ENCODE measurements at places on chromosomes 2 and 18.

GRCh38 chr2:9252002-9252357 lies 45.4 kb downstream of the ASAP2 start:
- DNase-seq: no peak

GRCh38 chr2:101831351-101831865 lies 133.9 kb downstream of the MAP4K4 start:
- DNase-seq: peak; percentile 93

DNA sequence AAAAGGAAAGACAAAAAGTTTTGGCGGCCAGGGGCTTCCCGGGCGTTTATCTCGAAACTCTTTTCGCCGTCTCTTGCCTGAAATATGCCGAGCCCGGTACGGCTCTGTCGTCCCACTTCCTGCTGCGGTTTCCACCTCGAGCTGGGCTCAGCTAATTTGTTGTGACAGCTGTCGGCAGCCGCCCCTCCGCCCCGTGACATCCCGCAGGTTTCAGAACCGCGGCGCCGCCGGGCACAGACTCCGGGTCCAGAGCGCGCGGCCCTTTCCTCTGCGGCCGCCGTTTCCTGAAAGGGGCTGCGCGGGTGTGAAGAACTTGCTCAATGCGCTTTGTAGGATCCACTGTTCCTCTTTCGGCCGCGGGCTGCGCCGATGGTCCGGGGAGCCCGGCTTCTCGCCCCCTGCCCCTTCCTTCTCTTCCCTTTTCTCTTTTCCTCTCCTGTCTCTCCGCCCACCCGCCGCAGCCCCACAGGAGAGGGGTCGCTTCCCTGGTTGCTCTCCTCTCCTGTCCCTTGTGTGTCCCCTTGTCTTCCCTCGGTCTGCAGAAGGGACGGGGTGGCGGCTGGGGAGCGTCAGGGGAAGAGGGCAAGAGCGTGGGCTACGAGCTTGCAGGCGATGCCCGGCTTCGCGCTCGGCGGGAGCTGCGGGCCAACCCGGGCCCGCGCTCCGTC lies 648 bp downstream of the ARID5A start:
- peak; percentile 72 for DNase-seq

DNA sequence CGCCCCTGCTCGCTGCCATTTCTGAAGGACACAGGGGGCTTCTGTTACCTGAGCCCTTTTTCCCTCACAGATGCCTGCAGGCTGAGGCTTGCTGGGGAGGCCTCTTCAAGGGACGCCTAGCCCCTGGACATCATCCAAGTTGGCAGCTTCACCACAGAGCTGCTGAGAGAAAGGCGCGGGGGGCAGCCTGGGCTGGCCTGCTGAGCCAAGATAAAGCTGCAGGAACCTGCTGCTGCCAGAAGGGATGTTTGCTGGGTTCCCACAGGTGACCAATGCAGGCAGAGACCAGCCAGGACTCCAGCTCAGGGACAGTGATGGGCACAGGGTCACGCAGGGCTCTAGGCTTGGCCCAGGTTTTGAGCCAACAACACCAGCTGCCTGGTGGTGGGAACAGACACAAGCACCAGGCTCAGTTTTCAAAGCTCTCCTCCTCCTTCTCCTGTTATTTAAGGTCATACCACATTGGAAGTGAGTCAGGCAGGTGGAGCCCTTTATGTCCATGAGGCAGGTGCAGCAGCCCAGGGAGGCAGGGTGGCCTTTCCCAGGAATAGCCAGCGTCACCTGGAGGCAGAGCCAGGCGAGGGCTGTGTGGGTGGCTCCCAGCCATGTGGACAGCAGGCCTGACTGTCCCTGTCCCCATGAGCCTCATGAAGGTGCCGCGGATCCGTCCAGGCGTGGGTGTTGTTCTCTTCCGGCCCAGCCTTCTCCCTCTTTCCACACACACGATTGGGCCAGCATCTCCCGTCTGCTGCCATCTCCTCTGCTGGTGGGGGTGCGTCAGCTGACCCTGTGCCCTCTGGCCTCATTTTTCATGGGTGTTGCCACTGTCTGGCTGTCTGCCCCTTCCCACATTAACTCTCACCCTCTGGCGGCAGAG lies 515.5 kb upstream of the MYT1L start:
- DNase-seq: no peak

- DNase-seq: no peak
Observed at GRCh38 chr2:98498703-98499440, 54.2 kb downstream of the INPP4A start.

- DNase-seq: no peak
Observed at GRCh38 chr18:33603454-33603853, 25.4 kb downstream of the ASXL3 start.

DNA sequence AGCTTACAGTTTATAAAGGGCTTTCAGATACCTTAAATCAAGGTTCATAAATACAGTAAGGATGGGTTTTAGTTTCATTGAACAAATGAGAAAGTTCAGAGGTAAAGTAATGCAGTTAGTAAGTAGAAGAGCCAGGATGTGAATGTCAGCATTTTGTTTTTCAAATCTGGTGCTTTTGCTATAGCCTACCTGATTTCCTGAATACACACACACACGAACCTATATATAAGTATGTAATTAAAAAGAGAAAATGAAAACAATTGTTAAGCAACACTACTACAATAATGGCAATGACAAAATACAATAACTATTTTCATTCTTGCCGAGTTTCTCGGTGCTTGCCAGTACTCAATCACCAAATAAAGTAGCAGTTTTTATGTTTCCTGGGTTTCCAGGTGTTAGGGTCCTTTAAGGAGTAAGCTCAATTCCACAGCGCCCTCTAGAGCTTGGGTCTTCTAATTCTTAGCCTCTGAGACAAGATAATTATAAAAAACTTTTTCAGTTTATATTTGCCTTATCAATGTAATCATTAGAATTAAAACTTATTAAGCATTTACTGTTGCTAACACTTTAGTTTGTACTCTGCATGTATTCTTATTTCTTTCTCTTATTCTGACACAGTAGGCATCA lies 512.9 kb upstream of the ACVR2A start:
- no peak for DNase-seq

DNA sequence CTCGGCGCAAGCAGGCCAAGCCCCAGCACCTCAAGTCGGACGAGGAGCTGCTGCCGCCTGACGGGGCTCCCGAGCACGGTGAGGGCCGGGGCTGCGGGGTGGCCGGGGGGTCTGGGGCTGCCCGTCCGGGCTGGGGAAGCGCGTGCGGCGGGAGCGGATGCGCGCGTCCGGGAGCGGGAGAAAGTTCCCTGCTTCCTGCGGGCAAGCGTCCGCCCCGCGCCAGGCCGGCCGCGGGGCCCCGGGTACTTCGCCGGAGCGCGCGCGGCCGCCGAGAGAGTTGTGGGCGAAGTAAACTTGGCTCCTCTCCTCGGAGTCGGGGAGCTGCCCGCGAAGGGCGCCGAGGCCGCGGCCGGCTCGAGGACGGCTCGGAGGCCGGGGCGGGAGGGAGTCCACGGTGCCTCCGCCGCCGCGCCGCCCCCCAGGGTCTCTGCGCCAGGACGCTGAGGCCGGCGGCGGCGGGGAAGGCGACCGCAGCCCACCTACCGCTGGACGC lies 707 bp downstream of the SALL3 start:
- DNase-seq: peak; percentile 68

DNA sequence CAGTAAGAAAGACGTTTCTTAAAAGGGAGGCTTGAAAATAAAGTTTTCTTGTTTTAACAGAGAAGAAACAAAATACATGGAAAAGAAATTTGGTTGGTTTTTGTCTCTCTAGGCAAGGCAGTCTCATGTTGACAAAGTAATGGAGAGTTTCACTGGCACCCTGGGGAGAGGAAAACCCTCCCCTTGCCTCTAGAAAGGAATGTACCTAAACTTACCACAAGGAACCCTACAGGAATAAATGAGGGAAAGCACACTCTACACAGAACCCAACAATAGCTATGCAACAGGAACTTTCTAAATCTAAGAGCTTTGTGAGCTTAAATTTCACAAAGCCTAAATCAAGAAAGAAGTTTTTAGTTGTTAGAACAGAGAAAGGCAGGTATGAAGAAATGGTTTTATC lies 37.0 kb downstream of the FIGN start:
- DNase-seq: no peak

DNA sequence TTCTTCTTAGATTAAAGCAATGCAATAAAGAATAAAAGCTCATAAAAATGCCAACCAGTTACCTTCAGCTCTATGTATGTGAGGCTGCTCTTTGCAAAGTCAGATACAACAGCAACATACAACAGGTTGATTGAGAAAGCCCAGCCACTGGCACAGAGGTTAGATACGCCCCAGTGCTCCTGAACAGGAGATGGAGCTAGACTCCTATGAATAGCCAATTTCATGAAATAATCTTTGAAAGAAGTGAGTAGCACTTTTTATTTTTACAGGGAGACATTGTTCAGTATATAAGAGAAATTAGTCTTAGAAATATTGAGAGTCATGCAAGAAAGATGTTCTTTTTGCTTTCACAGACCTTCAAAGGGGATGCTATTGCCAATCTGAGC lies 362.4 kb upstream of the MEX3C start:
- DNase-seq: no peak

- DNase-seq: peak; percentile 76
Observed at GRCh38 chr2:71797035-71797810, 343.9 kb downstream of the DYSF start.

DNA sequence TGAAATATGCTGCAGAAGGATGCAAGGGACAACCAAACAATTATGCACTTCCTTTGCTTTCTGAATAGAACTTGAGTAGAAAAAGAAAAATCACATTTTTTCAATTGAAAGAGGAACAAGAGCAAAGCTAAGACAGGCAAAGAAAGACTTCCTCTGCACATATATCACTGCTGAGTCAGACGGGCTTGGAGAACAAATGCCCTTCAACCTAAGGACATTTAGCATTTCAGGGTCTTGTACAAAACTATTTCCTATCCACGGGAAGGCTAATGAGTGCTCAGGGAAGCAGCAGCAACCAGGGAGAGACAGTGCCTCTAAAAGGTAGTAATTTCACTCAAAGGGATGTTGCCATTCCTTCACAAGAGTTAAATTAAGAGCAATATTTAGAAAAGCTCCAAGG lies 570.0 kb upstream of the GCFC2 start:
- DNase-seq: no peak

- no peak for DNase-seq
Observed at GRCh38 chr2:200747668-200748618, 63.8 kb upstream of the BZW1 start.

DNA sequence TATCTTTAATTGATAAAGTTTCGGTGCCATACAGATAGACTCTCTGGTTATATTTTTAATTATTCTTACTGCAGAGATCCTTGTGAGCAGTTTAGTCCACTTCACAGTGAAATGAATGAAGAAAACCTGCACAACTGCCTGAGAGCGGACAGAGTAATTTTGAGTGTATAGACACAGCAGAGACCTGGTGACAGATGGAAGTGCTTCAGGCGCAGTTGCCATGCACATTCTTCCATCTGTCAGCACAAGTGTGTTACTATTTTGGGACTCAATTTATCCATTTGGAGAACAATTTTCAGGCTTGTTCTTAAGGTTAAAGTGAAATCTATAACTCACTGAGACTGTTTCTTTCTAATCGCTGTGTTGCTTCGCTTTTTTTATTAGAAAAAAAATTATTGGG lies 147.8 kb upstream of the SPHKAP start:
- DNase-seq: no peak

DNA sequence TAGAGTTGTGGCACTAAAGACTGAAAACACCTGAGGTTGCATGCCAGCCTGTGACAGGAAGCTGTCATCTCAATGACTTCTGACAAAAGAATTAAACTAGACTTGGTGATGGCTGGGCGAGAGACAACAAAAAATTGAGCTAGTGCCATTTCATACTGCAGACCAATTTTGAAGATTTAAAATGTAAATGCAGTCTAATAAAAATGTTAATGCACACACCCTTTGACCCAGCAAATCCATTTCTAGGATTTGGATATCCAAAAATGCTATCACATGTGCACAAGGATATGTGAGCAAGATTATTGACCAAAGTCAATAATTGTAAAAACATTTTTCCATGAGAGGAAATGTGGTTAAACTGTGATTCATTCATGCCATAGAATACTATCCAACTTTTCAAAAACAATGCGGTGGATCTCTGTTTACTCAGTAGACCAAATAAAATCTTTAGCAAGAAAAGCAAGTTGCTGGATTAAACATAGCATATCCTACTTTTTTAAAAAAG lies 5.6 kb downstream of the FBXO36 start:
- no peak for DNase-seq

DNA sequence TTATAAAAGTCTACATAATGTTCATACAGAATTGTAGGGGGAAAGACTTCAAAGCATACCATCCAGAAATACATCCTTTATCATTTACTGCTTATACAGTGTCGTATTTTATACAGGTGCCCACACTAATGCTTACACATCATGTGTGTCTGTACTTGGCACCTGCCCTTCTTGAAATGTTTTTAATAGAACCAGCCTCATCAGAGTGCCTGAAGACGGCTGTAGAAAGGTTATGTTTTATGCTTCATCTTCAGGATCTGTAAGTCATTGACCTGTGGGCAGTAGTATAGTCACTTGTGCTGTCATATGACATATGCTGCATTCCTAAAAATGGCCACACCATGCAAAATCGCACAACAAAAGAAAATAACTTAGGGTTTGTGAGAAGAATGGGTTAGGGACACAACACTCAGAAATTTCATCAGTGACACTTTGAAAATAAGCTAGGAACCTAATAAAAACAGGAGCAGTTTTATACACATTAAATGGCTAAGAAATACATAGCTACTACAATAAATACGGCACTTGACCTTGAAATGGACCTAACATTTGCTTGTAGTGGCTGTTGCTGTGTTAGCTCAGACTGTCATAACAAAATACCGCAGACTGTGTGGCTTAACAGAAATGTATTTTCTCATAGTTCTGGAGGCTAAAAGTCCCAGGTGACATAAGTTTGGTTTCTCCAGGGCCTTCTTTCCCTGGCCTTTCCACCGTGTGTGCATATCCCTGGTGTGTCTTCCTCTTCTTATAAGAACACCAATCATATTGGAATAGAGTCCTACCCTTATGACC lies 112.6 kb downstream of the CERS6 start:
- no peak for DNase-seq

DNA sequence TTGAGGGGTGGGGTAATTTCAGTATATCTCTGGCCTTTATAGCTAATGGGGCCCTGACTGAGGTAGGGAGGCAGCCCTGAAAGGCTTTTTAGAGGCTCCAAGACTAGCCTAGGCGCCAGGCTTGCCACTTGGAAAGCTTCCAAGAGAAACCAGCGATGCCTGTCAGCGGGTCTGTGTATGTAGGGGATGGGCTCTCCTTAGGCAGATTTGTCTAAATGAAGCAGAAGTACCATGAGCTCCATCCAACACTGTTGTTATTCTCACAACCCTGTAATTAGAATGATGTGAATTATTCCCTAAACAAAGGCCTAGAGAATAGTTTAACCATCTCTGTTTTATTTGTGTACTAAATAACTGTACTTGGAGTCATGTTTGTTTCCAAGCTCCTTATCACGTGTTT lies 138.1 kb downstream of the B3GNT2 start:
- DNase-seq: no peak

DNA sequence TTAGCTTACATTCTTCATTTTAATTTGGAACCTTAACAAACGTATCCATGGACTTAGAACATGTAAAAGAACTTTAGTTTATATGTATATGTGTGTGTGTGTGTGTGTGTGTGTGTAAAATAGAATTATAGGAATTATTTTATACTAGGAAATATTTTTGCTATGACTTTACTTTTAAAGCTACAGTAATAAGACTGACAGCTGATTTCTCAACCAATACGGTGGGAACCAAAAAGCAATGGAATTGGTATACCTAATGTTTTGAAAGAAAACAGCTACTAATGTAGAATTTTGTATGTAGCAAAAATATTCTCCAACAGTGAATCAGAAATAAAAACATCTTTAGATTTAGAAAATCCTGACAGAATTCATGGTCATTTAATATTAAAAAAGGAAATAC lies 146.5 kb upstream of the ARL4C start:
- no peak for DNase-seq

GRCh38 chr2:106841886-106842645 lies 43.9 kb downstream of the ST6GAL2 start:
- peak; percentile 64 for DNase-seq

- no peak for DNase-seq
Observed at GRCh38 chr2:49004036-49004626, 150.2 kb downstream of the FSHR start.
